ENCODE measurements at places on chromosomes 3 and 15.
A peak's percentile ranks its signal among the peaks of the same experiment; 100 is the strongest.

GRCh38 chr3:38647217-38647970 lies 2.1 kb downstream of the SCN5A start:
- no peak for DNase-seq

DNA sequence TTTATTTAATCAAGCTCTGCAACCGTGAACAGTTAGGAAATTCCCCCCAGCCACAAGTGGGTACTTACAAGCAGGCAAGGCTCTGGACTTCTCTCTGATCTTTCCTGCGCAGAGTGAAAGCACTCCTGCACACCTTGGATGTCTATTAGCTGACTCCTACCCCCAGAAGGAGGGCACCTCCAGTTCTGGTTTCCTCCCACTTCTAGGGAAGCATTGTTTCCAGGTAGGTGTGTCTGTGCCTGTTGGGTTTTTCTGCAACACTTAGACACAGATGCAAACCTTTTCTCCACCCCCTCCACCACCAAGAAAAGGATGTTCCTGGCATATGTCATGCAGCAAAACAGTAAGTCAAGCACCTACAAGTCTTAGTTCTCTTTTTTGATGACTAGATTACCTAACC lies at the start of gene ZBED2:
ZBED2 (minus strand) TSS at position 115 of the 400 bp plus-strand sequence. CDS start 1,145 bp downstream, outside the sequence.
- DNase-seq, result no peak

- DNase-seq, result no peak
These were observed 15.2 kb downstream of the LDHAL6B start for GRCh38 chr15:59221511-59222505.

DNA sequence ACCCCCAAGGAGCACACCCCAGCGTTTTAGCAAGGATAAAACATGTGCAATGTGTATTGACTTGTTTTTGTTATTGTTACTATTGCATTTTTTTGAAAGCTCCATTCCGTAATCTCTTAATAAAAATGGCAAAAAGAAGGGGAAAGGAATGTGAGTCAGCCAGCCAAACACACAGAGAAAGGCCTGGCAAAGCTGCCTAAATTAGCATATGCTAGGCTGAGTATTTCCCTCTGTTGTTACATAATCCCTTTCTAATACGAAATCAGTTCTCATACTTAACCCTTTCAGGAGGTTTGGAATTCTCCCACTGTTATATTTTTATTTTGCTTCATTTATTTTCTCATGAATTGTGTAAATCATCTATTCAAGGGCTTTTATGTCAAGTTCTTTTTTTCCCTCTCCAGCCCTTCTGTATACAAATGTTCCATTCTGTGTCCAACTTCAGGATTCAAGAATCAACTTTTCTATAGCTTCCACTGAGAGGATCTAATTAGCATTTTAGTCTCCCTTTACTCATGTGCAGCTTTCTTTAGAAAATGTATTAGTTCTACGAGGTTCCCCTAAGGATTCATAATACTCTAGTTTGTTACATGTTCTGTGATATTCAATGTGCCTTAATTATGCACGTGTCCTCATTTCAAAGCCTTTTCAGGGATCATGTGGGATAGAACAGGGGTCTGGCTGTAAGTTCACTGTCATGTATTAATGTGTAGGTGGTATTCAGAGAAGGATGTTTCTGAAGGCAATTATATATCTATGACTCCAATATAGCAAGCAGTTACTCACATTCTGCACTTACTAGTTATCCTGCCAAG lies 9.2 kb downstream of the CADM2 start:
- DNase-seq, result no peak

- DNase-seq, result no peak
These were observed 5.0 kb downstream of the CD47 start for GRCh38 chr3:108085810-108086350.

DNA sequence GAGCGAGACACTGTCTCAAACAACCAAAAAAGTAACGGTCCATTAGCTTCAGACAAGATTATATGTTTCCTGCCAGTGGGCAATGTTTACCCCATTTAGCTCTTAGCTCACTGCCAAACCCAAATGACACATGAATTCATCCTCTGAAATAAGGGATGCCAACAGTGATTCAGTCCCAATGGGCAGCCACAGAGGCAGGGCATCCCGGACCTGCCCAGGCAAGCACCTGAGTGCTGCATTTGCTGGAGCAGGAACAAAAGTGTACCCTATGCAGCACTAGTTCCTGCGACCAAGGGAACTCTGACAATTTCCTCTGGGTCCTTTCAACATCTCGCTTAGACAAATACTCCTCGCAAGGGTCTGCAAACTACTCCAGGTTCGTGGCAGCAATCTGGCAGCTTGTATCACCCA lies 8.0 kb downstream of the IP6K2 start:
- DNase-seq, result no peak

- peak; percentile 18 for DNase-seq
These were observed 1.9 kb upstream of the NLGN1 start for GRCh38 chr3:173395412-173396181.

- DNase-seq, result no peak
These were observed 106.4 kb upstream of the TLE3 start for GRCh38 chr15:70203981-70204560.

DNA sequence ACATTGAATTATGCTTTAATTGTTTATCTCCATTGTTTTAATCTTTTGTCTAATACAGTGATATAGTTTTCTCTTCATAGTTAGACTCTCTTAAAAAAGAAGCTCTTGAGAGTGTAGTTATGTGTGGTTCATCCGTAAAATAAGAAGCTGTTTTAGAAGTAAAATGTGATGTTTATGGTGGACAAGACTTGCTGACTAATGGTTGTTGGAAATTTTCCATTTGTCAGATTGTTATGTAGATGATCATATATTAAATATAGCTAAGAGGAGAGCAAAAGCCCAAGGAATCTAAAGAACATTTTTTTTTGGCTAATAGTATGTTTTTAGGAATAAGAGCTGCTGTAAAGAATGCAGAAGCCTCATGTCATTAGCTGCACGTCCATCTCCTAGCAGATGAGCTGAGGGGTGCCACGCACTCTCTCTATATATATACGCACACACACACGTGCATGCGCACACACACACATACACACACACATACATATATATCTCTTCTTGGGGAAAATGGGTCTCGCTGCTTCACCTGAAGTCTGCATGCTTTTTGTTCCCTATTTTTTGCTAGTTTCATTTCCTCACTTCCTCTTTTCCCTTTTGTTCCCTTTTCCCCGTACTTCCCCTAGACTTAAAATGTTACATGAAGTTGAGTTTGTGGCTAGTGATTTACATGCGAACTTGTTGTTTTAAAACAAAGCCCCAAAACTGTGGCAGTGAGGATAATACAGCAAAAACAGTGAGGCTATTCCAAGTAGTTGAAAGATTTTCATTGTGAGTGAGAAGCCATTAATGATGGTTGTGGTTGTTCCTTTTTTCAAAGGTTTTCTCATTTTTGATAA lies 107.8 kb downstream of the MBNL1 start:
- no peak for DNase-seq

- no peak for DNase-seq
These were observed 132.7 kb downstream of the EEFSEC start for GRCh38 chr3:128285967-128286321.

GRCh38 chr3:4580346-4581123 lies 87.4 kb downstream of the ITPR1 start:
- no peak for DNase-seq

DNA sequence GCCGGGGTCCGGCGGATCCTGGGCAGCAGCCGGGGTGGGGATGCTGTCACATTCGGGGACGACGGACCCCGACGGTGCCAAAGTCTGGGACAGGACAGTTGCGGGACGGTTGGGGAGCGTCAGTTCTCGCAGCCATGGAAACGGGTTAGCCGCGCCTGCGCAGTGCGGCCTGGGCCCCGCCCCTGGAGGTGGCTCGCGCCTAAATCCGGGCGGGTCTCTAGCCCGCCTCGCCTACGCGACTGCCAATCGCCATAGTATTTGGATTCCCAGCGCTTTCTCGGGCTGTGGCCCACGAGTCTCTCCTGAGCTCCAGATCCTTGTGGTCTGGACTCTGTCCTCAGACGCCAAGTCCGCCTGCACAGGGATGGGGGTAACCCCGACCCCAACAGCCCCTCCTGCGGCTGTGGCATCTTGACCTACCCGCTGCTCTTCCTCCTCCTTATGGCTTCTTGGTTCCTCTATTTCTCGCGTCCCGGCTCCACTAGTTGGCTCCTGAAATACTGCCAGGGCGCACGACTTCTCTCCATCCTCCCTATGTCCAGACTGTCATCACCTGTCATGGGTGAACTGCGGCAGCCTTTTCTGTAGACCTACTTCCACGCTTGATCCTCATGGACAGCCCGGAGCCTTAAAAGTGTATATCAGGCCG lies at the start of gene ZMYND10:
ZMYND10 (minus strand) TSS at position 147 of the 649 bp plus-strand sequence. CDS start 153 bp downstream, outside the sequence.
- DNase-seq, result peak; percentile 74

DNA sequence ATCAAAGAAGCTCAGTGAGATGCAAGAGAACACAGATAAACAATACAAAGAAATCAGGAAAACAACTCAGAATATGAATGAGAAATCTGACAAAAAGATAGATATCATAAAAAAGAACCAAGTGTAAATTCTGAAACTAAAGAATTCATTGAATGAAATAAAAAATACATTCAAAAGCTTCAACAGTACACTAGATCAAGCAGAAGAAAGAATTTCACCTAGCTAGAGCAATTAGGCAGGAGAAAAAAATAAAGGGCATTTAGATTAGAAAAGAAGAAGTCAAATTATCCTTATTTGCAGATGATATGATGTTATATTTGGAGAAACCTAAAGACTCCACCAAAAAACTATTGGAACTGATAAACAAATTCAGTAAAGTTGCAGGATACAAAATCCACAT lies 19.4 kb upstream of the CX3CR1 start:
- no peak for DNase-seq

GRCh38 chr15:71892335-71892734 lies 82.0 kb downstream of the NR2E3 start:
- DNase-seq, result no peak

GRCh38 chr15:99452728-99453636 lies 112.8 kb upstream of the MEF2A start:
- DNase-seq, result no peak

All from activated CD4-positive, alpha-beta T cell treated with anti-CD3 and anti-CD28 coated beads for 24 hours (primary cell).